ENCODE measurements at places on chromosomes 1 and 21.

- DNase-seq: no peak
Measured at GRCh38 chr1:81982523-81982922, 181.8 kb downstream of the ADGRL2 start.

DNA sequence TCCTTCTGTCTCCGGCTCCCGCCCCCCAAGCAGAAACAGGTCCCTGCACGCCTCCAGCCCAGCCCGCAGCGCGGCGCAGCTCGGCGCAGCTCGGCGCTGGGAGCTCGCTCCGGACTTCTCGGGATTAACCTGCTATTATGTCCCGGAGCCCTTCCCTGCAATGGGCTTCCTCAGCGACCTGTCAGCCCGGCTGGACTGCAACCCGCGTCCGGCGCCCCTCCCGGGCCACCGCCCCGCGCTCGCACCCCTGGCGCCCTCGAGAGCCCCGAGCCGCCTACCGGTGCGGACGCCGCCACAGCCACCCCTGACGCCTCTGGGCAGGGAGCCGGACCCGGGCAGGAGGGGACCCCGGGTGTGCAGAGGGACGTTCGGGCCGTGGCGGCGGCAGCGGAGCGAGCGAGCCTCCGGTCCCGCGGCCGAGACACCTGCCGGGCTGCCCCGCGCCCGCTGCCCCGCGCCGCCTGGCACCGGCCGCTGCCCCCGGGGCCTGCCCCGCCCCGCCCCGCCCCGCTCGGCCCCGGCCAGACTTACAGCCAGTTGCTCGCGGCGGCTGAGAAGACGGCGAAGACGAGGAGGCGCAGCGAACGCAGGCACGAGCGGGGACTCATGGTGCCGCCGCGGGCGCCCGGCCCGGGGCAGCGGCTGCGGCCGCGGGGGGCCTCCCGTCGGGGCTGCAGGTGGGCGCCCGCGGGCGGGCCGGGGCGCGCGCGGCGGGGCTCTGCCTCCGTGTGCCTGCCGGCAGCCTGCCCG is 407 bp downstream of the WNT4 start:
- no peak for DNase-seq

DNA sequence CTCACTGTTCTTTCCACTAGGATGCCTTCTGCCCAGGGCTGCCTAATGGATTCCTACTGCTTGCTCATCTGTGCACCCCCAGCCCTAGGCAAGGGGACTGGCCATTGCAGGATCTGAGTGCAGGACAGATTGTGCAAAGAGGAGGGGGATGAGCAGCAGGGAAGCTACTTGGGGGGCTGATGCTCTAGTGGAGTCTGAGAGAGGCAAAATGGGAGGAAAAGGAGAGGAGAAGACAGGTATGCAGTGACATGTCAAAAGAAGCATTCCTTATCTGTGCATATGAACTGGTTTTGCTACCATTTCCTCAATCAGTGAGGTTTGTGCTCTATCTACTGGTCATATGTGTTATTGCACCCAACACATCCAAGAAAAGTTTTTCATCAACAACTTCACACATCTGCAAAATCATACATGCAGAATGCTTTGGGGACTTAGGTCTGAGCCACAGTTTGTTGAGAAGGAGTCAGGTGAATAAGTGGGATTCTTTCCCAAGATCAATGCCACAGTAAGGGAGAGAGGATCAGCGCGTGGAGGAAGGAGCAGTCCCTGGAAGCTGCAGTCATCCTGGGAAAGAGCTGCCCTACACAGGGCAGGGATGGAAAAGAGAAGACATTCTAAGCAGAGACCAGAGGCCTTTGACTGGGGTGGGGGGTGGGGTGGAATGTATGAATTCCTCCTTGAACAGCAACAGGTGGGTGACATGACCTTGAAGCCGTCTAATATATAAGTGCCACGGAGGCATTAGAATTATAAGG is 14.4 kb downstream of the SLC5A9 start:
- DNase-seq: peak; percentile 59

- no peak for DNase-seq
Measured at GRCh38 chr1:43438576-43438952, 15.2 kb downstream of the HYI start.

- DNase-seq: no peak
Measured at GRCh38 chr1:95004013-95004412, 68.7 kb downstream of the ALG14 start.

GRCh38 chr1:41108696-41109275 is 87.3 kb upstream of the SLFNL1 start:
- DNase-seq: no peak

Data from hematopoietic multipotent progenitor cell (in vitro differentiated cells).